RWPE1 (cell line): ENCODE measurements at places on chromosomes 3 and 15.

DNA sequence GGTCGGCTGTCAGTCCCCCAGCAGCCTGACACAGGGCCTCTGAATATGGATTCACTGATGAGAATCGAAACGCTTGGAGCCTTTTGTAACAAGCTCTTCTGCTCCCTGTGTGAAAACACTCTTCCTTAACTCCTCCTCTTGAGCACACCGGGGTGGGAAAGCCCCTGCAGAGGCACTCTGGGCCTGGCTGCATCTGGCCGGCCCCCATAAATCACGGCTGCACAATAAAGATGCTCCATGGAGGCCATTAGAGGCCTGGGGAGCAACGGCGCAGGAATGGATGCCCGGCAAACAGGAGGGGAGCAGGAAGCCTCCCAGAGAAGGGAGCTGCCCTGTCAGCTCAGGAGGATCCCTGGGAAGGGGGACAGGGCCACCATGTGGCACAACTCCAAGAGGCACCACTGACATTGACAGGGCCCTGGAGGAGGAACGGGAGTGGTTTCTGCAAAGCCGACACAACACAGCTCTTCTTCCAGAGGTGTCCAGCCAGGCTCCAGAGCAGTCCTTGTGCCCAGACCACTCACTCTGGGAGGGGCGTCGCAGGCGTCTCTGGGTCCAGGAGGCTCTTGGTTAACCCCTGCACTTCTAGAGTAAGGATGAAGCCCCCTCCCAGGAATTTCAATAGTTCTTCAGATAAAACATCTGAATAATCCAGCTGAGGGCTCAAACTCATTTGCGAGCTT, 509.3 kb upstream of the PPP2R3A start:
- DNase-seq = no peak

GRCh38 chr3:190197346-190197763, 76.7 kb upstream of the P3H2 start:
- DNase-seq = no peak

GRCh38 chr3:132629928-132630327, 29.7 kb downstream of the ACAD11 start:
- peak; percentile 61 for DNase-seq

- peak; percentile 32 for DNase-seq
Measured at GRCh38 chr3:180594631-180595558, 7.1 kb upstream of the TTC14 start.

DNA sequence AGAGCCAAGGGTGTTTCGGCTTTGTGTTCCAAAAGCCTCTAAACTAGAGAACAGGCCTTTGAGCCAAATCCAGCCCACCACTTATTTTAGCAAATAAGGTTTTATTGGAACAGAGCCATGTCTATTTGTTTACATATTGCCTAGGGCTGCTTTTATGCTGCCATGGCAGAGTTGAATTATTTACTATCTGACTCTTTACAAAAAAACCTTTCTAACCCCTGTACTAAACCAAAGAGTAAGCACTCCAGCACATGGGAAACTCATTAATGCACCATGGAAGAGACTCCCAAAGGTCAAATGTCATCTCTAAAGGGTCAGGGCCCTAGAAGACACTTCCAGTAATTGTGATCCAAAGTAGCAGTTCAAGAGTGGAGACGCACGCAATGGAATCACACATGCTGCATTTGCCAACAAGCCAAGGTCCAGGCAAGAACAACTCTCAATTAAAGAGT, 22.3 kb downstream of the OSBPL10 start:
- no peak for DNase-seq

DNA sequence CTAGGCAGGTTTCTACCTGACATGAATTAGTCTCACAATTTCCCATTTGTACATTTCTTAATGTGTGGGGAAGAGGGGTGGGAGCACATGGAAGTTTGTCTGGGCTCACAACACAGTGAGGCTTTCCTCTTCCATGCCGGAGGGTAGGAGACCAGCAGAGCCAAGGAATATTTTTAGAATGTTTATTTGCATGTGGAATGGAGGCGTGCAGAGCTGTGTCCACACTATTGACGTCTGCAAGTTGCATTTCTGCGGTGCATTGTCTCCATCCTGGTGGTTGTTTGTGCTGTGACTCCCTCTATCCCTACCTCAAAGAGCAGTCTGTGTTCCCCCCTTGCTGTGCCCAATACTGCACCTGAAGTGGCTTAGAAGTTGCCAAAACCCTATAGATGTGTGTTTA, 103.1 kb upstream of the LRTM1 start:
- no peak for DNase-seq

GRCh38 chr3:10400050-10400748, 79.3 kb upstream of the SEC13 start:
- DNase-seq = no peak

DNA sequence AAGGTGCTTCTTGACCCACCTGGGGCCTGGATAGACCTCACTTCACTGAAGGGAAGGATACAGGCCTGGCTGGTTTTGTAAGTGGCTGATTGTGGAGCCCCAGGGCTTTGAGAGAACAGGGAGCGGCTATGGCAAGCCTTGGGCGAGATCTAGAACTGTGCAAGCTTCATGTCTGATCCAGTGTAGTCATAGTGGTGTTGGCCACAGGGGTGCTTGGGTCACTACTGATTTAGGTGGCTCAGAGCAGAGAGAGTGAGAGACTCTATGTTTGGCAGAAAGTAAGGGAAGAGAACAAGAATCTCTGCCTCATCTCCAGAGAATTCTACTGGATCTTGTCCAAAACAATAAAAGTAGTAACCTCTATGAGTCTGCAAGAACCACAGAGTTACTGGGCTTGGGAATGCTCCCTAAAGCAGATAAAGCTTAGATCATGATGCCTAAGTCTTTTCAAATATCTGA, 394.2 kb upstream of the EPHA3 start:
- no peak for DNase-seq

DNA sequence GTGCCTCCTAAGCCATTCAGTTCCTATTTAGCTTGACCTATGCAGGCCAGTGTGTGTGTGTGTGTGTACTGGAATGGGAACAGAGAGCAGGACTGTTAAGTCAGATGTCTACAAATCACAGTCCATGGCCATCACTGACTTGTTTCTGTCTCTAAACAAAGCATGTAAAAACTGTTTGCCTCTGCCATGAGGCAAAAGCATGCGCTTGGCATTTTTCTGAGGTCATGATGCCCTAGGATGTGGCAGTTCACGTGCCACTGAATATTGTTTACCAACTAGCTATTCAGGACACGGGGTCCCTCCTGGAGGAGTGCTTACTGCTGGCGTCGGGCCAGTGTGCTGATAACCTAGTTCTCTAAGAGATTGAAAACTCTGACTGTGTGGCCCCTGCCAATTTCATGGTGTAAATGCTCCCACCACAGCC, 8.2 kb upstream of the ATP13A3 start:
- DNase-seq = no peak

DNA sequence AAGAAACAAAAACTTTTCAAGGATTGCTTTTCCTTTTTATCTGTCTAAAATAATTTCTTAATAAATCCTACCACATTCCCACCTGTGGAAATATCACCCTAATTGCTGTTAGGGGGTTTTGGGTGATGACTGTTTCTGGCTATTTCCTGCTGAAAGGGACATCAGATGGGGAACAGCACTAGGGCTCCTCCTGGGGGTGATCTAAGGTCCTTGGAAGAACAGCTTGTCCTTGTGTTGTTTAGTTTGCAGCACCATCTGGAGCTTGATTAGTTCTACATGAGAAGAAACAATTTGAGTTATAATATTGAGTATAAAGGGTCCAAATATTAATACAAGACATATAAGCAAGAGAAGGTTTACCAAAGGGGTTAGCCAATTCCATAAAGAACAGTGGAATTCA, 18.7 kb downstream of the OR5H15 start:
- DNase-seq = peak; percentile 2

GRCh38 chr15:69114331-69114928, 46.0 kb upstream of the GLCE start:
- no peak for DNase-seq

GRCh38 chr3:159252772-159253384, 451.0 kb downstream of the MFSD1 start:
- DNase-seq = peak; percentile 17

GRCh38 chr15:42694398-42694797, 42.5 kb downstream of the CDAN1 start:
- no peak for DNase-seq

DNA sequence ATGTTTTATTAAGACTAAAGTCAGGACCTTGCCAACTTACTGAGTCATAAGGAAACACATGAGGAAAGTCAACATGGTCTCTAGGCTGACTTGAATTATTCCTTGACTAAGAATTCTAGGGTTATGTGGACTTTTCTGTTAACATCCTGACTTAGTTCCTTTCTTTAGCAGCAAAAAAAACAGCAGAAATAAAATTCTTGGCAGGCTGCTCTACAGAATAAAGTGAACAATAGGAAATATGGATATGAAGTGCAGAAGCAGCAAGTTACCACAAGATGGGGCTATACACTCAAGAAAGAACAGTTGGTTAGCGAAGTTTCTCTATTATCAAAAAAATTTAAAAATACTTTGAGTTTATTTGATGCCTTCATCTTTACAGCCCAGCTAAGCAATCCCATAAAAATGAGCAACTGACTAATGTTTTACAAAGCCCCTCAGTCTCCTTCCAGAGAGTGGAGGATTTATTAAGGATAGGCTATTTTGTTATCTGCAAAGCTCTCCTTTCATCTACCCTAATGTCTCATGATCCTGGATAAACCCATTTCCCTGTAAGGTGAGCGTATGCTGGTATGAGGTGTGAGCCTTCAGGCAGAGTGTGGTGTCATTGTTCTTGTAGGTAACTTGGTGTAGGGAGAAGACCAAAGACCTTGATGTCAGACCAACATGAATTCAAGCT, 23.1 kb upstream of the MCCC1 start:
- DNase-seq = peak; percentile 63

DNA sequence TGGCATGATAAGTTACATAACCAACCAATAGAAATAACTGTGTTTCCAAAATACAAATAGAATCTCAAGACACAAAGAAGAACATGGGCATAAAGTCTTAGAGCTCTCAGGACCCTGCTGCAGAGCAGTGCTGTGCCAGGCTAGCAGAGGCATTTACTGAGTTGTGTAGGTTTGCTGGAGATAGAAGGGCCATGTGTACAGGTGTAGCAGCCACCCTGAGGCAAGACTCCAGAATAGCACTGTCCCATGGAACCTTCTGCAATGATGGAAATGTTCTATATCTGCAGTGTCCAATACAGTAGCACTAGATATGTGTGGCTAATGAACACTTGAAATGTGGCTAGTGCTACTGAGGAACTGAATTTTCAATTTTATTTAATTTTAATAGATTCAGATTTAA, 267.0 kb upstream of the UMPS start:
- DNase-seq = no peak

GRCh38 chr3:79199966-79200365, 567.8 kb downstream of the ROBO1 start:
- DNase-seq = no peak

DNA sequence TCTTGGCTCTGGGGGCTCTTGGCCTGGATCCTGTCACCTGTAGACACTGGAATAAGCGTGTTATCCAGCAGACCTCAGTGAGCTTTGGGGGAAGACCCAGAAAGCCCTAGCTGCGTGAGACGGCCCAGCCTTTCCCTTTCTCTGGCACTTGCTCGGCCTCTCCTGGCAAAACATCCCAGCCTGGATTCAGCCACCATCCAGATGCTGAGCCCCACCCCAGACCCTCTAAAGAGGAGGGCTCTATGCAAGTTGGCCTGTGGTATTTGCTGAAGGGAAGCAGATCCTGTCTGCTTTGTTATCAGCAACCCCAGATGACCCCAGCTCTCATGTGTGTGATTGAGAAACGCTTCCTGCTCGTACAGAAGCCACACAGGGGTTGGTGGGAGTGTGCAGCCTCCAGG, 267.2 kb downstream of the FAM43A start:
- no peak for DNase-seq

- no peak for DNase-seq
Measured at GRCh38 chr3:106167728-106168127, 298.9 kb upstream of the CBLB start.

- DNase-seq = no peak
Measured at GRCh38 chr3:195834675-195835583, 23.2 kb upstream of the MUC4 start.

- DNase-seq = no peak
Measured at GRCh38 chr3:134605556-134605955, 45.3 kb downstream of the KY start.

- no peak for DNase-seq
Measured at GRCh38 chr15:85755942-85756341, 38.8 kb downstream of the KLHL25 start.

DNA sequence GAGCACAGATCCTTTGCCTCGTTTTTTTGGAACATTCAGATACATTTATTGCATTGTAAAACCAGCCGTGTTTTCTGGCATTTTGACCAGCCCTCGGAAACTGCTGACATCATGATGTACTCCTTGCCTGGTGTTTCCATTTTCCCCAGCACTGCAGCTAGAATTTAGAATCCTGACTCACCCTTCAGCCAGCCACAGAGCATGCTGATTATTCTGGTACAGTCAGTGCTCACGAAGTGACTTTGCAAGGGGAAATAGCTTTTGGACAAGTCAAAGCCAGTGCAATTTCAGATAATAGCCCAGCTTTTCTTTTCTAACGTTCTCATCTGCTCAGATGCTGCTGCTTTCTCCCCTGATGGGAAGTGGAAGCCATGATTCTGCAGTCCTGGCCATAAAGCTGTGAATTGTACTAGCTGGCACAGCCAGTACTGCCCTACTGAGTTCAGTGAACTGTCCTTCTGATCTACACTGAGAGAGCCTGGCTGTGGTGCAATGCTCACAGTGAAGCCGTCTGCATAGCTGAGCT, 12.1 kb upstream of the CNBP start:
- DNase-seq = peak; percentile 76

- DNase-seq = no peak
Measured at GRCh38 chr15:66821307-66821706, 119.3 kb downstream of the SMAD6 start.

GRCh38 chr15:29115093-29115991, 154.3 kb downstream of the NSMCE3 start:
- no peak for DNase-seq

- no peak for DNase-seq
Measured at GRCh38 chr3:125119752-125120378, 64.1 kb upstream of the HEG1 start.

DNA sequence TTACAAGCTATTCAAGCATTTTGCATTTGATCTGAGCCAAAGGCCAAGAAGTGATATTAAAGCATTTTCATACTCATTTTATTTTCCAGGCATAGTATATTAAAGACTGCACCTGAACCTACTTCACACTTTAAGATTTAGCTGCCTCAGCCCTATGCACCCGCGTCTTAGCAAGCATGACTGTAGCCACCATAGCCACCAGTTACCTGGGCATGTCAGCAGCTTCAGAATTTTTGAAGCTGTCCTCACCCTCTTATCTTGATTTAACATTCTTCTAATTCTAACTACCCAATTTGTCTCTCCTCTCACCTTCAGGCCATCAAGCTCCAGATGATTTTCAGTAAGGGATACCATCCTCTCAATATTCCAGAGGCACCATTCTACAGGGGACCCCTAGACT, 39.1 kb upstream of the KLHL6 start:
- no peak for DNase-seq

GRCh38 chr15:58306591-58307312, 125.0 kb upstream of the LIPC start:
- DNase-seq = no peak
